Stimulated activated CD4-positive, alpha-beta T cell treated with anti-CD3 and anti-CD28 coated beads, TNF-alpha, amount 100 ng/mL, for 1 hour (primary cell): ENCODE measurements at places on chromosomes 5 and 9.

DNA sequence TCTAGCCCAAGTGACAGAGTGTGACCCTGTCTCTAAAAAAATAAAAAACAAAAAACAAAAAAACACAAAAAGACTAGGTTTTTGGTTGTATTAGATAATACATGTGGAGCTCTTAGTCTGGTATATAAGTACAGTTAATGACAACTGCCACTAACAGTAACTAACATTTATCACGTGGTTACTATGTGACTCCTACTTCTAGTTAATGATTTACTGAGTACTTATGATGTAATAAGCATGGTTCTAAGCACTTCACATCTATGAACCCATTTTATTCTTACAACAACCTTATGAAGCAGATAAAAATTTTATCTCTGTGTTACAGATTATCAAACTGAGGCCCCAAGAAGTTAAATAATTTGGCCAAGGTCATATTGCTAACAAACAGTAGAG, 6.1 kb upstream of the TMEFF1 start:
- no peak for DNase-seq

DNA sequence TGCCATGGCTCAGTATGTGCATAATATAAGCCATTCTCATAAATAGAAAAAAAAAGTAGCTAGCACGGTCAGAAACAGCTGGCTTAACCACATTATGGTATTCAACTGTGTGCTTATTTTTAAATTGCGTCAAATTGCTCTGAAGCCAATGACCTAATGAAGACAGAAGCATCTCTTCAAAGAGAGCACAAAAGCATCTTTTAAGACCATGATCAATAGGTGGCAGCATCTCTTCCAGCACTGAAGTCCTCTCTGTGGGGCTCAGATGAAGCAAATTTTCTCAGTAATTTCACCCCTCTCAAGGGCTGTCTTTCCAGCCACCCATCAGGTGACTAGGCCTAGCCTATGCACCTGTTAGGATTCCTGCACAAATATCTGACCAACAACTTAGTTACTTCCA, 251.4 kb downstream of the GLIS3 start:
- DNase-seq: no peak

- DNase-seq: no peak
These were observed 6.8 kb downstream of the NNT start for GRCh38 chr5:43609752-43610151.

- no peak for DNase-seq
These were observed 510.2 kb downstream of the BNC2 start for GRCh38 chr9:16360247-16360646.

DNA sequence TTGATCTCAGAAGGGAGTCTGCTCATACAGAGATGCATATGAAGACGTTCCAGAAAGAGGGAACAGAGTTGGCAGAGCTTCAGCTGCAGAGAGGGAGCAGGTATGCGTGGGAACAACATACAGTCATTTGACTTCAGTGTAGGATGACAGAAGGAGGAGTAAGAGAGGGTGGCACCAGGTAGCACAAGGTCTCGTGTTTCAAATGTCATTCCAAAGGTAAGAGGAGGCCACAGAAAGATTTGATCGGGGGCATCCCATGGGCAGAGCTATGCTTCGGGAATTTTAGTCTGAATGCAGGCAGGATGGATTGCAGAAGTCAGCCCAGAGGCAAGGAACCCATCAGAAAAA, 367.1 kb downstream of the CDK5RAP2 start:
- no peak for DNase-seq

GRCh38 chr5:58452566-58453258, 7.2 kb downstream of the PLK2 start:
- DNase-seq: no peak

DNA sequence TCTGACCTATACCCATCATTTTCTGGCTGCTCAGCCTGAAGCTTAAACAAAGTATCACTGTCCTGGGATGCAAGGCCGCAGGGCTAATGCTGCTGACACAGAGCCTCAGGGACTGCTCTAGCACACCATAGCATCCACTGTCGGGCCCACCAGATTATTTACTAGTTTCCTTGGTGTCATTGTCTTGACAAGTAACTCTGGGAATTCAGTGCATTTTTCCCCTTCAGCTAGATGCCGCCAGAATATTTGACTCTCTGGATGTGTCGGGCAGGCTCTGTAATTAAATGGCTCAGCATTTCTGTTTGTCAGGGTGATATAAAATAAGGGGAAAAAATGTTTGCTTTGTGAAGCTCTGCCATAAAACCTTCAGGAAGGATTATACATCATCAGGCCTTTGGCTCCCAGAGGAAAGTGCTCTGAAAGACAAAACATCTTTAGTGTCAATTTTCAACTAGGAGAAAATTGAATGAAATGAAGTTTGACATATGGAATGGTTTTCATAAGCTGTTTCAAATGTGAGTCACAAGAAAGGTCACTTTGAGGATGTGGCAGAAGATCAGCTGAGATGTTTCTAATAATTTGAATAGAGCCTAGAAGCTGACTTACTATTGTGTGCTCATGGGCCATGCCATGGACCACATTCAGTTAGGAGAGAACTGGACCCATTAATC, 350.1 kb downstream of the TMEM232 start:
- DNase-seq: no peak

- DNase-seq: no peak
These were observed 271.5 kb downstream of the ADGRV1 start for GRCh38 chr5:90830058-90830457.

DNA sequence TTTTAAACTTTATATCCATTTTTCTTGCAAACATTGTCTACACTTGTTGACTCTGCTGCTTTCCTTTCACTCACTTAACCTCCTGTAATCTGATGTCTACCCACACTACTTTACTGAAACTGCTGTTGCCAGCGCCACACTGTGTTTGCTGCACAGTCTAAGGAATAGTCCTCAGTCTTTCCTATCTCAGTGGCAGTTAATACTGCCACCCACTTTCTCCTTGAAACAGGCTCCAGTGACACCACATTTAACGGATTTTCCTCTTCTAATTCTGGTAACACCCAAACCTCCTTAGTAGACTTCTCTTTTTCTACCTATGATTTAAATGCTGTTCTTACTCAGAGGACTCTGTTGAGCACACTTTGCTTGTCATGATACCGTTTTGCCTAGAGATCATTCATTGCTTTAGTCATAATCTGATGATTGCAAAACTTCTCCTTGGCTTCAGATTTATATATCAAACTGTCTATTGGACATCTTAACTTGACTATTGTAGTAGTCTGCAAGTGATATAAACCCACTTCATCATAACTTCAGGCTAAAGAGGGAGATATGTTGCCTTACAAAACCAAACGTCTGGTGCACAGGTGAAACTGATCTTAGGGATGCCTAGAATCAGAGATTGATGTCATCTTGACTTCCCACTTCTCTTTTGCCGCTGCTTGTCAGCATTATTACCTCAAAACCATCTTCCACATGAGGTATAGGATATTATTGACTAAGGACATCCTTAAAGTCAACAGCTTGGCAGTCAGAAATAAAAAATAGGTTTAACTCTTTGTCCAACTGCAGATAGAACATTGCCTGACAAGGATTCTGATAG, 94.1 kb downstream of the CDC42SE2 start:
- DNase-seq: peak; percentile 22

- no peak for DNase-seq
These were observed 89.6 kb downstream of the CAVIN4 start for GRCh38 chr9:100667448-100667847.

DNA sequence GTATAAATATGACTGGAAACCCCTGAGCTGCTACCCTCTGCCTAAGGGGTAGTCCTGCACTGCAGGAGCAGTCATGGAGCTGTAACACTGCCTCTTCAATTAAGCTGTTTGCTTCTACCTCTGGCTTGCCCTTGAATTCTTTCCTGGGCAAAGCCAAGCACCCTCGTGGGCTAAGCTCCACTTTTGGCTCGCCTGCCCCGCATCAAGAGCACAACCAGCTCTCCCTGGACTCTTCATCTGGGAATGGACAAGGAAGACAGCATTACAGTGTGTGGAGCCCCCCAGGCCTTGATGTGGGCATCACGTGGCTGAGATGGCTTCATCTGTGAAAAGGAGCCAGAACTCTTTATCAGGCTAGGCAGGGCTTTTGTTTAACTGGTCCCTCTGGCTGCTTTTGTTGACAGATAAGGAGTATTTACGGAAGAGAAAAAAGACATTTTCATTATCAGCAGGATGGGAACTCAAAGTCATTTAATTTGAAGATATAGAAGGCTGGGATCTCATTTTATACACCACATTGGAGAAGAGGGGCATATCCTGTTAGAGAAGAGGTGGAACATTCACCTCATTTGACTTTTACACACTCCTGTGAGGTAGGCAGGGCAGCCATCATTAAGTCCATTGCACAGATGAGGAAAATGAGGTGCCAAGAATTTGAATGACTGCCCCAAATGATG, 137.8 kb downstream of the SEMA6A start:
- no peak for DNase-seq

DNA sequence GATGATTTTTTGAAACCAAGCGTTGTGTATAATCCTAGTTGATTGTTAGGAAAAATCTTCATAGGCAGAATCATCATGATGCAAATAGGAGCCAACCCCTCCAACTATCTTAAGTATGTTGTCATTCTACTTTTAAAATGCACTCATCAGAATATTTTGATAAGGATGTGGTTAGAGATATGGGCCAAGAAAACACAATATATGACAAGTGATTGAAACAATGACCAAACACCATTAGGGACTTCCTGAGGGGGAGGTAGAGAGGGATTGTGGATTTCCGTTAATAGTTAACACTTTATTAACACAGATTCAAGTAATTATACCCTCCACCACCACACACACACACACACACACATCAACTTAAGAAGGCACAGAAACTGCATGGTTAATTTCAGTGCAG, 143.3 kb downstream of the ARSB start:
- no peak for DNase-seq

DNA sequence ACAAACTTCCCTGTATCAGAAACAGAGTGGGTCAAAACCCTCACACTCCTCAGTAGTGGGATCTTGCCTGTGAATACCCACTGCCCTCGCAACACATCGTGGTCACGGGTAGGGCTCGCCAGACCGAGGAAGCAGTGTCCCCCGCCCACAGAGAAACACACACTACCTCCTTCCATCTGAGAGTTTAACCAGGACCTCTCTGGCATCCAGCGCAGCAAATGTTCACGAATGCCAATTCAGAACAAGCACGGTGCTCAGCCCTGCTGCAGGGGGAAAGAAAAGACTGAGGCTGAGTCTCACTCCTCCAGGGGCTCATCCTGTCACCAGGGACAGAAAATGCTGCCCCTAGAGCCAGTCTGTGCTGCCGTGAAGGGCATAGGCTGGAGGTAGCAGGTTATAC, 42.5 kb upstream of the SYNPO start:
- no peak for DNase-seq

- no peak for DNase-seq
These were observed 61.3 kb downstream of the S1PR3 start for GRCh38 chr9:89052470-89053097.

DNA sequence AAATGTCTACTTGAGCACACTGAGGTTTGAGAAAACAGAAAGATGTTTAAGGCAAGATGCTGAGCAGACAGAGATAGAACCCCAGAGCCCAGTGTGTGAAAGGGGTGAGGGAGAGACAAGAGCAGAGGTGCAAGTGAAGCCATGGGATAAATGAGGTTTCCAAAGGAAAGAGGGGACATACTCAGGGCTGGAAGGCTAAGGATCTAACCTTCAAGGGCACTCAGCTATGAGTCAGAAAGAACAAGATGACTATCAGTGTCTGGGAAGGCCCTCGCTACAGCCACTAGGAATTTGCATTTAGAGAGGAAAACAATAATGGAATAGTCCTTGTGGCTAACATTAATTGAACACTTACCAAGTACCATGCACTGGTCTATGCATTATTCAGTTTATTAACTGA, 113.7 kb downstream of the HTR4 start:
- DNase-seq: no peak
